ENCODE measurements at places on chromosomes 7 and 10.

DNA sequence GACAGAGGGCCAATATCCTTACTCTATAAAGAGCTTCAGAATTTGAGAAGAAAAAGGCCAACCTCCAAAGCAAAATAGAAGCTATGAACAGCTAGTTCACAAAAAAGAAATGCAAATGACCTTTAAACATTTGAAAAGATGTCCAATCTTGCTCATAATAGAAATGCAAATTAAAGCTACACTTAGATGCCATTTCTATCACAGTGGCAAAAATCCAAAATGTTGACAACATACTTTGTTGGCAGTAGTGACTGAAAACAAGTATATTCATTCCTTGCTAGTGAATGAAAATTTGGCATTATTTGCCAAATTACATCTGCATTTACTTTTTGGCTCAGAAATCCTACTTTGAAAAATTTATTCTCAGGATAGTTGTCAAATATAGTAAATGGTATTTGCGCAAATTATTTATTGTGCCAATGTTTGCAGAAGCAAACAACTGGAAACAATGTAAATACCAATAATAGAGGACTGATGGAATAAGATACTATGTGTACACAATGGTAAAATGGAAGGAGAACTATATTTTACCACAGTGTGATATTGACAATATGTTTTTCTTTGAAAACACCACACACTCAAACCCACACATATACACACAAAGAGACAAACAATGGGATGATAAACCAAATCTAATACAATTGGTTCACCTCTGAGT, 9.4 kb downstream of the TMEM106B start:
- DNase-seq: no peak

DNA sequence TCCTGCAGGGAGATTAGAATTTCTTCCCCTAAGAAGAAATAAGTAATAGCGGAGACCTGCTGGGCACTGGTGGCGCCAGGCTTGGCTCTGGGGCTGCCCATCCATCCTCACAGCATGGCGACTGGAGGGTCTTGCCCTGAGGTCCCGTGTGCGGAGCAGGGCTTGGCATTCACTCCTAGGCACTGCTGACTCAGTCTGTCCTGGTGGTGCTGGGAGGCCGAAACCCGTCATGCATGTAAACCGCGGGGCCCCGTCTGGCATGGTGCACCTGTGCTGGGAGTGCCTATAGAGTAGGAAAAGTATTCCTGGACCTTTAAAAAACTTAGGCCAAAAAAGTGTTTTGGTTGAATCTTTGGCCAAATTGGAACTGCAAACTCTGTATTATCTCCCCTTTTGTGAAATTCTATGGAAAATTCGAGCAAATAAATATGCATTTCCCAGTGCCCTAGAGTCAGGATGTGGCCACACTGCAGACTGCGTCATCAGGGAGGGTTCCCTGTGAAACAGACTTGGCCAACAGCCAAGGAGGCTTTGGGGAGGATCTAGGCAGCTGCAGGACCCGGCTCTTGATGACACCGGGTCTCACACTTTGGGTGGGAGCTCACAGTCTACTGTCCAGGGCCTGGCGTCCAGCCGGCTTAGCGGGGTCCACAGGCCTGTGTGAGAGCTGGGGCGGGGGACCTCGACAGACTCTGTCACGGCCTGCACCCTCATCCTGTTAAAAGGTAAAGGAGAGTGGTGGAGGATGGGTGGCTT, 122.3 kb downstream of the VIPR2 start:
- DNase-seq: no peak

- DNase-seq: no peak
These were observed 74.5 kb downstream of the BMPER start for GRCh38 chr7:33979807-33980355.

DNA sequence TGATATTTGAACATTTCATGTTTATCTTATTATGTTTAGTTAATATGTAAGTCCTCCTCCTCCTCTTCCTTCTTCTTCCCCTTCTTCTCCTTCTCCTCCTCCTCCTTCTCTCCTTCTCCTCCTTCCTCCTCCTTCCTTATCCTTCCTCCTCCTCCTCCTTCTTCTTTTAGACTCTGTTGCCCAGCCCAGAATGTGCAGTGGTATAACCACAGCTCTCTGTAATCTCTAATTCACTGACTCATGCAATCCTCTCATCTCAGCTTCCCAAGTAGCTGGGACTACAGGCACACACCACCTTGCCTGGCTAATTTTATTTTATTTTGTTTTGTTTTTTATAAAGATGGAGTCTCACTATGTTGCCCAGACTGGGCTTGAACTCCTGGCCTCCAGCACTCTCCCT, 83.4 kb upstream of the ODAD2 start:
- DNase-seq: no peak

GRCh38 chr10:132768346-132769248, 17.4 kb downstream of the NKX6-2 start:
- no peak for DNase-seq

All from CD4-positive, alpha-beta T cell treated with Interleukin-6 for 4 hours (primary cell).